Stimulated activated CD4-positive, alpha-beta T cell treated with anti-CD3 and anti-CD28 coated beads, Interleukin-1b, Interleukin-23, amount 100 ng/mL, for 48 hours (primary cell): ENCODE measurements at places on chromosomes 5 and 9.
A peak's percentile ranks its signal among the peaks of the same experiment; 100 is the strongest.

- DNase-seq = peak; percentile 89
These were observed at the start of gene RALGDS for GRCh38 chr9:133121198-133121914. TSS of gene RALGDS (minus strand) at chr9:133121240. CDS start at chr9:133121154, 86 bp downstream.

DNA sequence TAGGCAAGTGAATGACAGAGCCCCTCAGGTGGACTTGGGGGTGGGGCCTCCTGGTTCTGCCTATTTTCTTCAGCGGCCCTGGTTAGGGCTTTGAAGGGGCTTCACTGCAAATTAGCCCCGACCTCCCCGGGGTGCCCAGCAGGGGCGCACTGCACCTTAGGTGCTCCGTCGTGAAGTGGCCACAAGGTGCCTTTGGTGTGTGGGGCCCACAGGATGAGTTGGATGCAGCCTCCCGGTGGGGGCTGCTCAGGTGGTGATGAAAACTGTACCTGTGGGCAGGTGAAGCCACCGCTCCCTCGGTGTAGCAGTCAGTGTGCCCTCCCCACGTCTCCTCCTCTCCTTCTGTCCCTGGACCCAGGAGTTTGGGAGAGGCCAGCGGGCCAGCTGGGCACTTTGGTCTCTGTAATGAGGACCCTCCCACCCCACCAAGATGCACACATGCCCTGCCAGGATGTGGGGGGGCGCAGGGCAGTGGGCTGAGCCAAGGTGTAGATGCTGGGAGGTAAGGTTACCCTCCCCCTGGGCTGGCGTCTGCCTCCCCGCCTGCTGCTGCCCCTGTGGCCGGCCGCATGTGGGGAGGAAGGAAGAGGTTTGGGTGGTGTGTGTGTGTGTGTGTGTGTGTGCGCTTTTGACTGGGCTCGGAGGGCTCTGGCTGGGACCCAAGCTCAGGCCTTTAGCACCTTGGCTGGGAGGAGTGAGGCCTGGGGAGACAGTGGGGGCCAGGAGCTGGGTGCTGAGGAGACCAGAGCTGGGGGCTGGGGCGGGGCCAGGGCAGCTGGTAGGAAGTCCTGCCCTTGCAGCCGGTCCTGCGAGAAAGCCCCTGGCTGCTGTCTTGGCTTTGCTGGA, 55.6 kb downstream of the RXRA start:
- DNase-seq = peak; percentile 28

- no peak for DNase-seq
These were observed 6.1 kb downstream of the IL4 start for GRCh38 chr5:132679717-132680380.

- no peak for DNase-seq
These were observed 8.0 kb downstream of the SYNPO start for GRCh38 chr5:150648294-150649107.

DNA sequence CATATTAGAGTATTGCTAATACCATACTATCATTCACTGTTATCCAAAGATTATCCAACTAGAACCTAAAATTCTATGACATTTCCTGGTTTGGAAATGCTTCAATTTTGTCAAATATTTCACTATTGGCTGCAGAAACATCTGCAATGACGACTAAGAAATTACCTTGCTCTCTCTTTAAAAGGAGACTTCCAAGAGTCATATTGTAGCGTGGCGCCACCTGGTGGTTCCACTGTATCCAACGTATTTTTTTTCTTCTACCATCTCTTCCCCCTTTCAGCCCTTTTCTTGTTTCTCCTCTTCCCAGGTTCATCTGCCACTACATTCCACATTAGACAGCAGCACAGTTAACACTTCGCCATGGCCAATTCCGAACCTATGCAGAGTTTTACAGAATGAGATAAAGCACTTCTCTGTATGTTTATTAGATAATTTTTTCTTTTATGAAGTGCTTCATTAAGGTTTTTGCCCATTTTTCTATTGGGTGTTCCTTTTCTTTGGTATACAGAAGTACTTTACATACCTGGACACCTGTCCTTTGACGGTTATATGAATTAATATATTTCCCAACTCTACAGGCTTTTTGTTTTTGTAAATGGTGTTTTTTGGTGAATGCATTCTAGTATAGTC, 153.5 kb downstream of the CDC42SE2 start:
- peak; percentile 75 for DNase-seq

- DNase-seq = no peak
These were observed 33.1 kb upstream of the HTR4 start for GRCh38 chr5:148687427-148687826.
